ENCODE measurements at places on chromosomes 1 and 21.

GRCh38 chr1:216779686-216780085 is 56.5 kb upstream of the ESRRG start:
- DNase-seq, result no peak

DNA sequence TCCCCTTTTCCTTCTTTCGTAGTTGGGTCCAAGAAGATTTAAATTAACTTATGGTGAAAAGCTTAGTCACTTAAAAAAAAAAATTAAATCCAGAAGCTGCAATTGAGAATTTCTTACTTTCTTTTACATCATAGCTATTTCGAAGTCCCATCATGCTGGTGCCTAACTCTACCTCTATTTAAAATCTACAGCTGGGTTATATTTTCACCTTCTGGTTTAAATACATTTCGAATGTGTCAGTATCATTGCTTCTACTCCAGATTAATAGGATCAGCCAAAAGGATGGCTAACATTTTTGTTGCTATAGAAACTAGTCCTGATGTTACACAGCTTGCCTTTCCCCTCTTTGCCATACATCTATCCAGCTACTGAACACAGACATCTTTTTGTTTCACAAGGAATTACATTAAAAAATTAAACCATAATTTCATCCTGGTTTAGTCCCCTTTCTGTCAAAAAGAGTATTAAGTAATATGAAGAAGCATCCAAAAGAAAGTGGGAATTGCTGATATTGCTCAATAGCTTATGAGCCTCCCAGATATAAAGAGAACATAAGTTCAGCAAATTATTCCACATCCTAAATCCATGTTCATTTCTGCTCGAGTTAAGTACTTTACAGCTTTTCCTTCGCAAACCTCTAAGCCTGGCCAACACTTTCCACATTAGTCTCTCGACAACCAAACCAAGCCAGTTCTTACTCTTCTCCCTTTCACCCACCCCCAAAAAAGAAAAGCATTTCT is 396.7 kb upstream of the DAB1 start:
- no peak for DNase-seq

DNA sequence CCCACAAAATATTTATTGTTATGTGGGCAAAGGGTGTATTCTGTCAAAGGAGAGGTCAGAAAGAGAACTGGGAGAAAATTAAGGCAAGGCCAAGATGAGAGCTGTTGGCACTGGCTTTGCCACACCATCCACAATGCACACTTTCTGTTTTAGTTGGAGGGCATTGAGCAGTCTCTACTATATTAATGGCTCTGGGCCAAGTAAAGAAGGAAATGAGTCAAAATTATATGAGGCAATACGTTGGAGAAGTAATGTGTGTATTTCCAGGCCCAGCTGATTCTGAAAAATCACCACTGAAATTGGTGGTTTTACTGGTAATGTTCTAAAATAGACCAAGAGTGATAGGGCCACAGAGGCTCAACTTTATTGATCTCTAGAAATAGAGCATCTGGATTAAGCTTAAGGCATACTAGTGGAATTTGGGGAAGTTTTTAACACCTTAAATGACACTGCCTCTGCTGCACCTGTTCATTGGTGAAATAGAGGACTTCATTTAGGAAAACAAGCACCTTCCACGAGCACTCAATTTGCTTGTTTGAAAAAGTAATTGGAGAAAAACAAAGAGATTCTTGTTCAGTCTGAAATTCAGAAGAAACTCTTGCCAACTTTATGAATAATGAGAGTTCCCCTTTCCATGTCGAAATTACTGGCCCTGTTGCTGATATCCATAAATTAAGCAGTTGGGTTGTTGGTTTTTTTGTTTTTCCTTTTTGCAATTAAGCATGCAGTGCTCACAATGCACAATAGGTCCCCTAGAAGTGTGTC is 424.9 kb downstream of the ADGRL2 start:
- no peak for DNase-seq

- DNase-seq, result no peak
Observed at GRCh38 chr1:66704177-66704875, 47.9 kb upstream of the DYNLT5 start.

DNA sequence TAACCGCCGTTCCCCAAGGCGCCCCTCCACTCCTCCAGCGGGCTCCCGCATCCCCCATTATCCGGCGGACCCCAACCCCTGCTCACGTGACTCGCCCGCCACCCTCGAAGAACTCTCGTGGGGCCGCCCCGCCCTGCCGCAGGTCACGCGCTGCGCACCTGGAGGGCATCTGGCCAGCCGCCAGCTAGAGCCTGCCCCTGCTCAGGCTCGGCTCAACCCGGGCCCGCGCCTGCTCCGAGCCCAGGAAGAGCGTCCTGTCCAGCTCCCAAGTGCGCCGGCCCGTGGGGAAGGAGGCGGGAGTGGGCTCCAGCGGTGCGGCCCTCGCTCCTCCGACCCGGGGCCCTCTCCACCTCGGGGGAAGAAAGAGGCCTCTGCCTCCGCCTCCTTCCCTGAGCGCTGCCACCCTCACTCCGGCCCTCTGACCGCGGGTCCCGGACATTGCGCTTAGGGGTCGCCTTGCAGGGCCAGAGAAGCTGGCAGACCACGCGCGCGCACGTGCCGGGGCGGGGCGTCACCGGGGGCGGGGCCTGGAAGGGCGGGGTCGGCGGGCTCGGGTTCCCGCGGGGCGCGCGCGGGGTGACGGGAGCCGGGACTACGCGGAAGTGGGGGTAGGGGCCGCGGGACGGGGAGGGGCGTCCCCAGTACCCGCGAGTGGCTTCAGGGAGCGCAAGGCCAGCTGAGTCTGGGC is 28.4 kb downstream of the HMGN2 start:
- DNase-seq, result peak; percentile 90

GRCh38 chr1:234405676-234406075 is 32.4 kb downstream of the COA6 start:
- DNase-seq, result no peak

DNA sequence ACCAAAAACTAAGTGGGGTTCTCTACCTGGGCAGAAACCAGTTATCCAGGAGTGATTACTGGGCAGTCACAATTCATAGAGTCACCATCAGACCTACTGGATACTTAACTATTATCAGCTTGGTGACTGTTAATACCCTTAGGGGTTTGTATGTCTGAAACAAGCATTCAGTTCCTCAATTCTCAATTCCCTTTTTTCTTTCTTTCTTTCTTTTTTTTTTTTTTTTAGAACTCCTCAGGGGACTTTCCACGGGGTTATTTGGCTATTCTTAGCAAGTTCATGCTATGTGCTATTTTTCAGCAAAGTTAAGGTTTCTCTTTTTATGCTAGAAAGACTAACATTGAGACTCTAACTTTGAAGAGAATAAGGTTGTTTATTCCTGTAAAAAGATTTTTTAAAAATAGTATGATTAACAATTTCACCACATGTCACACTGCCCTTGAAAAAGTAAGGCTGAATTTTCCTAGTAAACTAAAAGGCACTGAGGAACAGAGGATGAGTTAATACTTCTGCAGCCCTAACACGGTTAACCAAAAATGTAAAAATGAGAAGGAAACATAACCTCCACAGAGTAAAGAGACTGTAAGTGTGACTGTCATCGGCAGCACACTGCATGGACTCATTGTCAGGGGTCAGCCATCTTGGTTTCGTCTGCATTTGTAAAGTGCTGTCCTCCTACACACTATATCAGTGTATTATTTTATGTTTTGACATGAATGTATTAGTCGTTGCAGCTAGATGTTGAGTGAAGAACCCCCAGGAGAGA is 310.2 kb downstream of the NTNG1 start:
- DNase-seq, result no peak

GRCh38 chr1:89739013-89739843 is 81.6 kb upstream of the LRRC8D start:
- DNase-seq, result no peak

- no peak for DNase-seq
Observed at GRCh38 chr21:36845070-36845469, 121.4 kb downstream of the HLCS start.

- DNase-seq, result no peak
Observed at GRCh38 chr1:111909030-111909429, 80.4 kb downstream of the KCND3 start.

- no peak for DNase-seq
Observed at GRCh38 chr1:27427329-27427728, 34.9 kb downstream of the GPR3 start.

DNA sequence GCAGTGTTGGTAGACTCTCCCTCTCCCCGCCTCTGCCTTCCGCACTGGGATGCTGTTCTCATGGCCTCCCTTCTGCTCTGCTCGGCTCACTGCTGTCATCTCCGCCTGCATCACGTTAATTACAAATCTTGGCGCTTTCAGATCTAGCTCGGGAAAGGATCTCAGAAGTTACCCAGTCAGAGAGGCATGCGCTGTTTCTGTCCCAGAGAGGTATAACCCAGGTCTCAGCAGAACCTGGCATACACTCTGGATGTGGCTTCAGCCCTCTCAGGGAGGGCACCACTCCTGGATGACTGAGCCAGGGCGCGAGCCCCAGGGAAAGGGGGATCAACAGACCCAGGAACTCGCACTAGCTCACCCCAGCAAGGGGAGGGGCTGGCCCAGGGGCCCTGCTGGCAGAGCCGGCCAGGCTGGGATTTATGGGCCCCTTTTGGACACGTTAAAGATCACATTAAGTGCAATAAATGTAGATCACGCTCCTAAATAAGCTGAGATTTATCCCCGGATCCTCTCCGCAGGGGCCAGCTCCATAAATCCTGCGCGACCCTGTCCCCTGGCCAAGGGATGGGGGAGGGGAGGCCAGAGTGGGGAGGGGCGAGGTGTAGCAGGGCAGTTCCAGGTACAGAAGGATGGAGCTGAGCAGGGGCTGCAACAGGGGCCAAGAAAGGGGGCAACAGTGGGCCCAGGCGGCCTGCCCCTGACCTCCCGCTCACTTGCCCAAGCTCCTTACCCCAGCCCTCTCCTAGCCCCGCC is 101.3 kb upstream of the ZBTB40 start:
- no peak for DNase-seq

GRCh38 chr1:13679651-13680050 is 20.3 kb upstream of the PRDM2 start:
- no peak for DNase-seq

DNA sequence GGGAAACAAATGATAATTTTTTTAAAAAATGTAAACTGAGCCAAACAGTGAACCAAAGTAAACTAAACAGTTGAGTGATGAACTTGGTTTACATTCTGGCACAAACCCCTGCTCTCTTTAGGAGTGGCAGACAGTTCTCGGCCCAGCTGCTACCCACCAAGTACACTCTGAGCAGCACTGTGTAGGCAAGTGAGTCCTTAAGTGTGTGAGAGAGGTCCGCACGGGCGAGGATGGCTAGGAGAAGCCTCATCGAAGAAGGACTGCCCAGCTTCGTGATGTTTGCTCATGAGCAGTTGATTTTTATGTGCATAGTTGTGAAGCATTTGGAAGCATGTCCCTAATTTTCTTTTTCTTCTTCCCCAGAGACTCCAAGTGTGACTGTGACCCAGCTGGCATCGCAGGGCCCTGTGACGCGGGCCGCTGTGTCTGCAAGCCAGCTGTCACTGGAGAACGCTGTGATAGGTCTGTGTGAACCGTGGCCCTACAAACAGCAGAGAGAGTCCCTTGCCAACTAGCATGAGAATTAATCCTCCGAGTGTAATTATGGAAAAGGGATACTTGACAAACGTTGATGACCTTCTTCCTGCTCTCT is 32.1 kb downstream of the LAMC2 start:
- DNase-seq, result peak; percentile 81

- no peak for DNase-seq
Observed at GRCh38 chr1:67748630-67749029, 63.6 kb downstream of the GADD45A start.

DNA sequence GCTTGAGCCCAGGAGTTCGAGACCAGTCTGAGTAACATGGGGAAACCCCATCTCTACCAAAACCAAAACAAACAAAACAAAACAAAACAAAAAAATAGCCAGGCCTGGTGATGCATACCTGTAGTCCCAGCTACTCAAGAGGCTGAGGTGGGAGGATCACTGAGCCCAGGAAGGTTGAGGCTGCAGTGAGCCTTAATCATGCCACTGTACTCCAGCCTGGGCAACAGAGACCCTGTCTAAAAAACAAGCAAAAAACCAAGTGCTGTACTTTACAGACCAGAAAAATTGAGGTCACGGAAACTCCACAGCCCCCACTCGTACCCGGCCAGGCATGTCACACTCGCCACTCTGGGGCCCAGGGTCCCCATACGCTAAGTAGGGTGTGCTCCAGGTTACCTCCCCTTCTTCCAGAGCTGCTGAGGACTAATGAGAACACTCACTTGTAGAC is 22.9 kb downstream of the ATP2B4 start:
- no peak for DNase-seq

DNA sequence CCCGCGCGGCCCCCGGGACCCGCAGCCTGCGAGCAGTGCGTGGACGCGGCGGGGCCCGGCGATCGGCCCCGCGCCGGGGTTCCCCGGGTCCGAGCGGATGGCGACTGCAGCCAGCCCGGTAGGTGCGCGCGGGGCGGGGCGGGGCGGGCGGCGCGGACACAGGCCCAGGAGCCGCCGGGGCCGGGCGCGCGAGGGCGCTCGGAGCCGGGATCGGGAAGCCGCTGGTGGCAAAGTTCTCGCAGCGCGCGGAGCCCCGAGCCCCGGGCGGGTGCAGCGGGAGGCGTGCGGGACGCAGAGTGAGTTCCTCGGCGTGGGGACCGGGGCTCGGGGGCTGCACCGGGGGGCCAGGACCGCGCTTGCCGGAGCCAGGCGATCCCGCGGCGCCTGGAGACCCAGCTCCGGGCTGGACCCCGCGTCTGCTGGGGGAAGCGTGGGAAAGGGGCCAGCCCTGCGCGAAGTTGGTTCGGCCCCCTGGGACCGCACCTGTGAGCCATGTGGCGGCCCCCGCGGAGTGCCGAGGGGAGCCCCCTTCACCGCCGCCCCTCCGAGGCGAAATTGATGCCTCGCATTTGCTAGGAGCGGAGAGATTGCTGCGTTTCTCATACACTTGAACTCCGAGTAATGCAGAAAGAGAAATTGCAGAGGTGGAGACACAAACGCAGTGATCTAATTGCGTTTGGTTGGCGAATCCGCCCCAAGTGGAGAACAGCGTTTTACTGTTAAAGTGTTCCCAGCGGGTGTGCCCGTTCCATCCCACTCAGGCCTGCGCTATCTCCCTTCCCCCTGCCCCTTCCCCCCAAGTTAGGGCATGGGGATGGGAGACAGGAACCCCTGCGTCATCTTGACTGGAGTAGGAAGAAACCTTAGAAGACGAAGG is 228.9 kb upstream of the TMEM51 start:
- peak; percentile 37 for DNase-seq

DNA sequence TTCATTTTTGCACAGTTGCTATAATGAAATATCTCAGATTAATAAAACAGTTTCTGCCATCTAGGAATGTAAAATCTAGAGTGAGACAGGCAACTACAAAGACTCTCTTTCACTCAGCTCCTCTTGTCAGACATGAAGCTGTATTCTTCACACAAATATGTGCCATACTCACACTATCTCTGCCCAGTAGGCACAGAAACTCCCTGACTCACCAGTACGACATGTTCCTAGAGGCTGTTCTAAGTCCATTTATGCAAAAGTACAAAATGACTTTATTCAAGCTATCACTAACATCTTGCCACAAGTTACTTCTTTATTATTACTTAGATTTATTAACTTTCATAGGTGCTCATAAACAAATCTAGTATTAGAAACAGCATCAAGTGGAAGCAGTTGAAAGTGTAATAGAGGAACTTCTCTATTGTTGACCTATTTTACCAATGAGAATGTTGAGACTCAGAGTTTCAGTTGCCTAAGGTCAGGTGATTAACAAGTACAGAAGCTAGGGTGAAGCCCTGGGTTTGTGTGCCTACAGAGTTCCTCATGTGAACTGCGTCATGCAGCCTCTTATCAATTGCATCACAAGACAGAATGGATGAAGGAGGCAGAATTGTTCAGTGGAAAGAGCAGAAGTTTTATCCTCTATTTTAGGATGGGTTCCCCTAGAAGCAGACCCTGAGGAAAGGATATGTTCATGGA is 98.9 kb downstream of the RGS2 start:
- no peak for DNase-seq
